ENCODE measurements at places on chromosomes 7 and 10. TPM values are rescaled to one million over a fixed set of nuclear protein-coding genes. Genes with fewer than 3 reads are reported as not detected.

Gene PRKAR2B
- polyA plus RNA-seq = 3.5 TPM

GRCh38 chr7:27237735-27238334 lies 4.8 kb upstream of the EVX1 start:
- H3K36me3 ChIP-seq = no peaks in the 10 kb centered on the region
- H3K4me1 ChIP-seq = peaks cover 23% of the 10 kb centered on the region
- no peak for DNase-seq
- no peak overlapping the region for H3K27ac ChIP-seq

Gene DMTF1
- polyA plus RNA-seq = 4.9 TPM

DNA sequence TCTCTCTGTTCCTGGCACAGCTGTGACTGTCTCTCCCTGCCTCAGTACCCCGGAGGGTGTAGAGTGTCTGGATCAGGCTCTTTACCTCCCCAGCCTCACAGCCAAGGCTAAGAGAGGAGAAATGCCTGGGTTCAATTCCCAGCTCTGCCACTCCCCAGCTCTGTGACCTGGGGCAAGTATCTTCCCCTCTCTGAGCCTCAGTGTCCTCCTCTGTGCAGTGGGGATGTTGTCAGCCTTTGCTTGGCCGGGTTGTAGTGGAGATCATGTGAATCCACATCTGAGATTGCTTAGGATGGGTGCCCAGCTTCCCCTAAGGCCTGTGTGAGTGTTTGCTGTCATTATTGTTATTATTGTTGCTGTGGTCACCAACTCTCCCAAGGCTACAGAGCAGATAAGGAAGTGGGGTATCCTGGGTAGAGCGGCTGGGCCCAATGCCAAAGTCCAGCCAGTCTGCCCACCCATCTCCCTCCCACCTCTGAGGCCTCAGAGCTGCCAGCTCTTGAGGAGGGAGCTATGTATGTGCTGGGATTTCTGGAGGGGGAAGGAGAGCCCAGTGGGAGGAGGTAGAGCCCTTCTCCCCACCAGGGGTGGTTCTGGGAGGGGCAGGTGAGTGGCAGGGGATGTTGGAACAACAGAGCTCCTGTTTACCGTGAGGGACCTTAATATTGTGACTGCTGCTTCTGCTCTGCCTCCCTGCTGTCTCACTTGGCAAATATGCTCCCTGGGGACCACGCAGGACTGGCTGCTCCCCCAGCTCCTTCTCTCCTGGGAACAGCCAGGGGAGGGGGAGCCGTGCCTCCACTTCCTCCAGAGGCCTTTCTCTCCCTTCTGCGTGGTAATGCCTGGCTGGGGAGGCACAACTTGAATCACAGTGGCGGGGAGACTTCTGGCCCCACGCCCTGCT lies 170.5 kb downstream of the RPS24 start:
- H3K4me1 ChIP-seq = peaks cover 6% of the 10 kb centered on the region
- no peak overlapping the region for H3K4me3 ChIP-seq
- H3K36me3 ChIP-seq = no peaks in the 10 kb centered on the region
- DNase-seq = no peak
- H3K27ac ChIP-seq = no peak overlapping the region

DNA sequence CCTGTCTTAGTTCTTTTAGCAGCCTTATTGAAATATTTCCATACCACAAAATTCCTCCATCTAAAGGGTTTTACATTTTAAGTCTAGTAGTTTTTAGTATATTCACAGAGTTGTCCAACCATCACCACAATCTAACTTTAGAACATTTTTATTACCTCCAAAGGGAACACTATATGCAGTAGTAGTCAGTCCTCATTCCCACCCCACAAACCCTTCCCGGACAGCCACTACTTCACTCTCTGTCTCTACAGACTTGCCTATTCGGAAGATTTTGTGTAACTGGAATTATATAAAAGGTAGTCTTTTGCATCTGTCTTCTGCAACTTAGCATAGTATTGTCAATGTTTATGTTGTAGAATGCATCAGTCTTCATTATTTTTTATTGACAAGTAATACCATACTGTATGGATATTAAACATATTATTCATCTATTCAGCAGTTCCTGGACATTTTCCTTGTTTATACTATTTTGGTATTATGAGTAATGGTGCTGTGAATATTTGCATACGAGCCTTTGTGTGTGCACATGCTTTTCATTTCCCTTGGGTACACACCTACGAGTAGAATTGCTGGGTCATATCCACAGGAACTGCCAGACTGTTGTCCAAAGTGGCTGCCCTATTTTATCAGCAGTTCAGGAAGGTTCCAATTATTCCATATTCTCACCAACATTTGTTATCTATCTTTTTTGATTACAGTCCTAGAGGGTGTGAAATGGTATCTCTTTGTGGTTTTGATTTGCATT lies 60.9 kb upstream of the LANCL2 start:
- DNase-seq = no peak
- H3K27ac ChIP-seq = no peak overlapping the region
- H3K36me3 ChIP-seq = no peaks in the 10 kb centered on the region
- no peaks in the 10 kb centered on the region for H3K27me3 ChIP-seq
- H3K4me3 ChIP-seq = no peak overlapping the region
- no peaks in the 10 kb centered on the region for H3K4me1 ChIP-seq

DNA sequence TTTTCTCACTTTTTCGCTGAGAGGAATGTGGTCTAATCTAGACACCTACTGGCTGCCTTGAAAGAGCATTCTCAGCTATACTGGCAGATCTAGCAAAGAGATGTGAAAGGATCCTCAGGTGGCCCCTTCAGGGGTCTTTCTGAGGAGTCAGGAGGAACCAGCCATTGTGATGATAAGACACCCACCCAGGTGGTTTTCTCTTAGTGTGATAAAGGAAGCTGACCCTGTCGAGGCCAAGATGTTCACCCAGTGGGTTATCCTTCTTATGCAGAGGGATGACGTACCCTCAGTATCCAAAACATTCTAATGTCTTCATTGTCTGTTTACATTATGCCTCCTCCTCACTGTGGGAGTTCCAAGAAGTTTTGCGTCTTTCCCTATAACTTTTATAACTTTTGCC lies 98.3 kb upstream of the LRGUK start:
- no peaks in the 10 kb centered on the region for H3K36me3 ChIP-seq
- H3K4me3 ChIP-seq = no peak overlapping the region
- H3K4me1 ChIP-seq = no peaks in the 10 kb centered on the region
- H3K27ac ChIP-seq = no peak overlapping the region
- H3K27me3 ChIP-seq = no peaks in the 10 kb centered on the region

DNA sequence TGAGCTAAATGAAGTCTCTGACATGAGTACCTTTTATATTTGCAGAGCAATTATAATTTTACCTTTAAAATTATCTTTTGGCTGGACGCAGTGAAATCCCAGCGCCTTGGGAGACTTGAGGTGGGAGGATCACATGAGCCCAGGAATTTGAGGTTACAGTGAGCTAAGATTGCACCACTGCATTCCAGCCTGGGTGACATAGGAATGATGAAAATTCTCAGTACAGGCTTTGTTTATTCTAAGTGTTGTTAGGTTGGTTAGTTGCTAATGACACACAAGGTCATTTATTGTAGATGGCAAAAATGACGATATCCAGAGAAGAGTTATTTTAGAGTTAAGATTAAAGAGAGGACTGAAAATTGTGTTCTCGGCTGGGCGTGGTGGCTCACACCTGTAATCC lies 87.6 kb downstream of the XRCC2 start:
- H3K4me1 ChIP-seq = no peaks in the 10 kb centered on the region
- H3K4me3 ChIP-seq = no peak overlapping the region
- no peaks in the 10 kb centered on the region for H3K36me3 ChIP-seq
- no peak overlapping the region for H3K27ac ChIP-seq
- H3K27me3 ChIP-seq = no peaks in the 10 kb centered on the region
- no peak for DNase-seq

Gene MSMB
- polyA plus RNA-seq = not detected

DNA sequence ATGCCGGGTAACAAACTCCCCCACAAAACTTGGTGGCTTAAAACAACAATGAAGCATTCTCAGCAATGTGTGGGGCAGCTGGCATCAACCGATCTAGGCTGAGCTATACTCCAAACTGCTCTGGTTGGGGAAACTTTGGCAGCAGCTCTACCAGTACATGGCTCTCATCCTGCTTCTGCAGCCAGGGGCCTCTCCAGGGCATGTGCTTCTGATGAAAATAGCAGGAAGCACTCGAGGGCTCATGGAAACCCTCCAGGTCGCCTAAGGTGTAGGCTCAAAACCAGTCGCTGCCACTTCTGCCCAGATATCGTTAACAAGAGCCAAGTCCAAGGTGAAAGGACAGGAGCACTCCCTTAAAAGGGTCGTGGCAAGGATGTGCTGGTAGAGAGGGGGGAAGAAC lies 134.1 kb downstream of the TEX36 start:
- no peaks in the 10 kb centered on the region for H3K27me3 ChIP-seq
- no peak overlapping the region for H3K27ac ChIP-seq
- H3K36me3 ChIP-seq = no peaks in the 10 kb centered on the region
- H3K4me3 ChIP-seq = no peak overlapping the region

- DNase-seq = no peak
- H3K27me3 ChIP-seq = no peaks in the 10 kb centered on the region
- H3K36me3 ChIP-seq = peaks cover 18% of the 10 kb centered on the region
- H3K4me1 ChIP-seq = no peaks in the 10 kb centered on the region
Observed at GRCh38 chr10:75000748-75001321, 110.6 kb upstream of the SAMD8 start.

- H3K36me3 ChIP-seq = no peaks in the 10 kb centered on the region
- DNase-seq = no peak
- H3K27ac ChIP-seq = no peak within 1 kb of the TSS
- no peaks in the 10 kb centered on the region for H3K27me3 ChIP-seq
Observed at GRCh38 chr10:69416695-69417094, at the start of gene TACR2. TSS of gene TACR2 (minus strand) at chr10:69416918. CDS start at chr10:69416323, 595 bp downstream.

Gene CFAP70
- not detected for polyA plus RNA-seq

DNA sequence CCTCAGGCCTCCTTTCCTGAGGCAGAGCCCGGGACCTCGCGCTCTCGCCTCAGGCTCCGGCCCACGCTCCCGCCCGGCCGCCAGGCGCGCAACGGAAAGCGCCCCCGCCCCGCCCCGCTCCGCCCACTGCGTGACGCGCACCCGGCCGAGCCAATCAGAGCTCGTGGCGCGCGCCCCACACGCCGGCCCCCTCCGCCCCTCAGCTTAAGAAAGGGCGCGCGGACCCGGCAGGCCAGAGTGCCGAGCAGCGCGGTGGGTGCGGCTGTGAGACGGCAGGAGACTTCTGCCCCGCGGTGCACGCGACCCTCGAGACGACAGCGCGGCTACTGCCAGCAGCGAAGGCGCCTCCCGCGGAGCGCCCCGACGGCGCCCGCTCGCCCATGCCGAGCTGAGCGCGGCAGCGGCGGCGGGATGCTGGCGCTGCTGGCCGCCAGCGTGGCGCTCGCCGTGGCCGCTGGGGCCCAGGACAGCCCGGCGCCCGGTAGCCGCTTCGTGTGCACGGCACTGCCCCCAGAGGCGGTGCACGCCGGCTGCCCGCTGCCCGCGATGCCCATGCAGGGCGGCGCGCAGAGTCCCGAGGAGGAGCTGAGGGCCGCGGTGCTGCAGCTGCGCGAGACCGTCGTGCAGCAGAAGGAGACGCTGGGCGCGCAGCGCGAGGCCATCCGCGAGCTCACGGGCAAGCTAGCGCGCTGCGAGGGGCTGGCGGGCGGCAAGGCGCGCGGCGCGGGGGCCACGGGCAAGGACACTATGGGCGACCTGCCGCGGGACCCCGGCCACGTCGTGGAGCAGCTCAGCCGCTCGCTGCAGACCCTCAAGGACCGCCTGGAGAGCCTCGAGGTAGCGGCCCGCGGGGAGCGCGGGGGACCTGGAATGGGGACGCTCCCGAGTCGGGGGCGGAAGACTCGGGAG lies at the start of gene NPTX2:
TSS of gene NPTX2 (plus strand) at position 235 of the 909 bp plus-strand sequence. CDS start at position 412, 177 bp downstream.
- no peak within 1 kb of the TSS for H3K4me3 ChIP-seq
- no peaks in the 10 kb centered on the region for H3K4me1 ChIP-seq
- no peak for DNase-seq
- no peak within 1 kb of the TSS for H3K27ac ChIP-seq
- H3K36me3 ChIP-seq = no peaks in the 10 kb centered on the region
- H3K27me3 ChIP-seq = peaks cover 29% of the 10 kb centered on the region

Gene GRID1
- not detected for polyA plus RNA-seq

GRCh38 chr10:131650169-131650705 lies 250.6 kb upstream of the PPP2R2D start:
- H3K27me3 ChIP-seq = no peaks in the 10 kb centered on the region
- H3K4me3 ChIP-seq = no peak overlapping the region
- H3K36me3 ChIP-seq = no peaks in the 10 kb centered on the region
- no peaks in the 10 kb centered on the region for H3K4me1 ChIP-seq
- no peak overlapping the region for H3K27ac ChIP-seq
- DNase-seq = no peak

Gene AMPH
- polyA plus RNA-seq = 0.22 TPM

- no peak for DNase-seq
- no peak overlapping the region for H3K4me3 ChIP-seq
- no peaks in the 10 kb centered on the region for H3K27me3 ChIP-seq
- no peaks in the 10 kb centered on the region for H3K36me3 ChIP-seq
- no peaks in the 10 kb centered on the region for H3K4me1 ChIP-seq
- no peak overlapping the region for H3K27ac ChIP-seq
Observed at GRCh38 chr7:120898715-120899499, 41.0 kb upstream of the TSPAN12 start.

DNA sequence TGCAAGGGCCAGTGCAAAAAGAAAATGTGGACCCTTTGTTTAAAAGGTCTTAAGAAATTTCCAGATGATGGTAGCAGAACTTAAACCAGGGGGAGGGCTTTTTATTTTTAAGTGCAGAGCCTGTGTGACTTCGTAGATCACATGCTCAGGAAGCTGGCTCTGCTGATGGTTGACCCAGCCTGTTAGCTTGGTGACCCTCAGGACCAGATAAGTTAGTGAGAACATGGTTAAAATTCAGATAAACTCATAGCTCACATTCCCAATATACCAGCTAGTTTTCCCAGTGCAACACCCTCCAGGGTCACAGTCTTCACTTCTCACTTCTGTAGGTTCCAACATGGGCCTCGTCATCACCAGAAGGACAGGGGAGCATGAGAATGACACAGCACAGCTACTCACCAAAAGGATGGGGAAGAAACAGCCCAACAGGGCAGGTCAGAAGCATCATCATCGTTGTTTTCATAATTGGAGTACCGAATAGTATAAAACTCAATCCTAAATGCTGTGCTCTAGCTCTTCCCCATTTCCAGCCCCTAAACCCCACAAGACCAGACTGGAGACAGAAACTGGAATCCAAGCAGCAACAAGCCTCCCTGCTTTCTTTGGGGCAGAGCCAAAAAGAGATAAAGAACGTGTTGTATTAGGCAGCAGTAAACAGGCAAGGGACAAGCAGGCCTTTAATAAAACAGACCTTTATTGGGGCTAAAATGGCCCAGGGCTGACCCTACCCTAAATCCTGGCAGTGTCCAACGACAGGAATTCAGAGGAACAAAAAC lies 102.2 kb upstream of the ANKRD1 start:
- DNase-seq = no peak
- no peak overlapping the region for H3K4me3 ChIP-seq
- no peaks in the 10 kb centered on the region for H3K36me3 ChIP-seq
- H3K4me1 ChIP-seq = no peaks in the 10 kb centered on the region
- H3K27me3 ChIP-seq = no peaks in the 10 kb centered on the region
- no peak overlapping the region for H3K27ac ChIP-seq

Data from CD14-positive monocyte (primary cell).